ENCODE measurements at places on chromosomes 11 and 22.

GRCh38 chr11:78210000-78210608 lies 21.4 kb downstream of the USP35 start:
- no peak for DNase-seq

GRCh38 chr22:27990879-27991278 lies 71.8 kb upstream of the PITPNB start:
- DNase-seq = no peak

GRCh38 chr11:108008656-108009496 lies at the start of gene CUL5:
Gene CUL5 (plus strand): TSS chr11:108008898. CDS start chr11:108009349, 451 bp downstream.
- DNase-seq = peak; percentile 91

- DNase-seq = no peak
Observed at GRCh38 chr22:38869663-38870062, 2.4 kb downstream of the CBX6 start.

GRCh38 chr11:8531982-8532381 lies 62.0 kb downstream of the STK33 start:
- no peak for DNase-seq

- no peak for DNase-seq
Observed at GRCh38 chr11:113351480-113351879, 36.1 kb upstream of the ANKK1 start.

DNA sequence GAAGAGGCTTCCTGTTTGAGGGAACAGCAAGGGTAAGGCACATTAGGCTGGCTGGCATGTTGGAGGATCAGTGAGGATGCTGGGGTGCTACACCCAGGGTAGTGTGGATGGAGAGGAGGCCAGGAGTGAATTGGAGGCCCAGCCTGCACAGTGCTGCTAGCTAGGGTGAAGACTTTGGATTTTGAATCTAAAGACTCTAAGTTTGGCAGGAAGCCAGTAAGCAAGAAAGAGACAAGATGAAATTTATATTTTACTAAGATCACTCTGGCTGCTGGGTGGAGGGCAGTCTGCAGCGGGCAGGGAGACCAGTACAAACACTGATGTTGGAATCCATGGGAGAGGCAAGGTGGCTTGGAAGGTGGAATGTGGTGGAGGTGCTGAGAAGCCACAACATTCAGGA lies 43.6 kb downstream of the TSPAN18 start:
- no peak for DNase-seq

DNA sequence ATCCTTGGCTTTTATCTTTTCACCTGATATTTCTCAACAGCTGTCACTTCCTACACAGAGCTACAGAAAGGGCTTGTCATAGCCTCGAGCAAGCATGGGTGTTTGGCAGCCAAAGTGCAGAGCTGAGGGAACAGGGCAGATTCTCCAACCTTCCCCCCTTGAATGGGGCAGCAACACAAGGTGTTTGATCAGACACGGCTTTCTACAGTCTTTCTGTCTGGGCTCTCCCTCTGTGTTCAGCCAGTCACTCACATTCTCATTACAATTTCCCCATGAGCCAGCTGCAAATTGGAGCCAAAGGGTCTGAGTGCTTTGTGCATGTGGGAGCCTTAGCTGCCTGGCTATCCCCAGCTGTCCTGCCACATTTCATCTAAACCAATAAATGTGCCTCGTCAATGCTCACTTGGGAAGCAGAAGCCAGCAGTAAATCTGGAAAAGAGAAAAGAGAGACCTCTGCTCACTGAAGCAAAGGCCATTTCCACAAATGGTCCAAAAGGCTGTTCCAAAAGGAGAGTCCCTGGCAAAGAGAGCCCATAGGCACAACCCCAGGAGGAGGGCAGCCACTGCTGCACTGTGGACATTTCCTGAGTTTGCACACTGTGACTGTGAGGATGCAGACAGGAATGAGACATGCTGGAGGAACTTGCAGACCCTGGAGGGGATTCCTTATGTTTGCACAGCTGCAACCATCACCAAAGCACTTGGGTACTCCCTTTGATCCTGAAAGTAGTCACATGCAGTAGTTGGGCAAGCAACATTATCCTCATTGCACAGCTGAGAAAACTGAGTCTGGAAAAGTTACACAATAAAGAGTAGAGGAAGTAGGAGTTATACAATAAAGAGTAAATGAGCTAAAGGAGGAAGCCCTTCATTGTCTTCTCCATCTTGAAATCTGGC lies 186.8 kb downstream of the FAM181B start:
- no peak for DNase-seq

Data from CD4-positive, alpha-beta memory T cell (primary cell).